ENCODE measurements at places on chromosomes 13 and 19.

GRCh38 chr19:54041969-54042606 lies 21.6 kb downstream of the VSTM1 start:
- DNase-seq, result no peak

DNA sequence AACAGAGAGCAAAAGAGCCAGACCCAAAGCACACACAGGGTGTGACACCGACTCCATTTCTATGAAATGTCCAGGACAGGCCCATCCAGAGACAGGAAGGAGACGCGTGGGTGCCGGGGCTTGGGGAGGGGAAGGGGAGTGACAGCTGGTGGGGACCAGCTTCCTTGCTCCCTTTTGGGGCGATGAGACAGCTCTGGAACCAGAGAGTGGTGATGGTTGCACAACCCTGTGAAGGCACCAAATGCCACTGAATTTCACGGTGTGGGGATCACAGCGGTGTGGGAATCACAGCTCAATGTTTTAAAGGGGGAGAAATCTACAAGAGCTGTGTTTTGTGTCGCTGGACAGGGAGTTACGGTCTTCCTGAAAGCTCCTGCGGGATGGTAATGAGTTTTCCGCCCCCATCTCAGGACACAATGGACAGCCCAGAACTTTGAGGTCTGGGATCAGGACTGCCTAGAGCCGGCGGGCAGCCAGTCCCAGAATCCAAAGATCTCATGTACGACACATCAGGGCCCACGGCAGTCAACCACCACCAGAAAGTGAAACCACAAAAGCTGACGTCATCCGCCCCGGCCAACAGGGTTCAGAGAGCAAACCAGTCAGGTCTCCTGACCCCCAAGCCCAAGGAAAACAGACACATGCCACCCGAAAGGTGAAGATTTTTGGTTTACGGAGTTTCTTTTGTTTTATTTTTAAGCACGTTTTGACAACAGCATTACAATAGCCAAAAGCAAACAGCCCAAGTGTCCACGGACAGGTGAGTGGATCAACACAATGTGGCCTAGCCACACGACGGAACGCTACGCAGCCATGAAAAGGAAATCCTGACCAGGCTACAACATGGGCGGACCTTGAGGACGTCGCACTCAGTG lies 7.3 kb downstream of the SGTA start:
- peak; percentile 67 for DNase-seq

- peak; percentile 15 for DNase-seq
Measured at GRCh38 chr19:48881741-48882657, 9.8 kb downstream of the PPP1R15A start.

DNA sequence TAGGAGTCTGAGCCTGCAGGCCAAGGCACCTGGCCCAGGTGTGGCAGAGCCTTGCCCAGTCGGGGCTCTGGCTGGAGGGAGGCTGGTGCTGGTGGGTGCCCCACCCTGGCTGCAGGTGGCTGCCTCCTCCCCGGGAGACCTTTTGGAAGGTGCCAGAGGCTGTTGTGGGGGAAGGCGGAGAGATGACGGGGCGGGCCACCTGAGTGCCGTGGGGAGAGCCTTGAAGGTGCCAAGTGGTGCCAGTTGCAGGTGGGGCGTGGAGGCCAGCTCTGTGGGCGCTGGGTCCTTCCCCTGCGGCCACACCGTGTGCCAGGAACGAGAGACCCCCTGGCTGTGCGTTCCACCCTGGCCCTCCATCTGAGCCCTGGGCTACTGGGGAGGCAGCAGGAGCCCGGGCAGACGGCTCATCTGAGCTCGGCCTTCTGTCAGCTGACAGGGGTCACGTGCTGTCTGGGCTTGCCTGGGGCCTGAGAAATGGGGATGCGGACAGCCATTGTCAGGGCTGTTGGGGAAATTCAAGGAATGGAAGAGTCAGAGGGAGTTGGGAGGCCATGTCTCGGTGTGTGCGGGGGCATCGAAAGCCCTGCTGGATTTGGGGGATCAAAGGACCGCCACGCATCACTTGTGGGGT lies 20.9 kb downstream of the CEBPA start:
- DNase-seq, result no peak

GRCh38 chr13:88124142-88124541 lies 453.0 kb downstream of the SLITRK5 start:
- no peak for DNase-seq

DNA sequence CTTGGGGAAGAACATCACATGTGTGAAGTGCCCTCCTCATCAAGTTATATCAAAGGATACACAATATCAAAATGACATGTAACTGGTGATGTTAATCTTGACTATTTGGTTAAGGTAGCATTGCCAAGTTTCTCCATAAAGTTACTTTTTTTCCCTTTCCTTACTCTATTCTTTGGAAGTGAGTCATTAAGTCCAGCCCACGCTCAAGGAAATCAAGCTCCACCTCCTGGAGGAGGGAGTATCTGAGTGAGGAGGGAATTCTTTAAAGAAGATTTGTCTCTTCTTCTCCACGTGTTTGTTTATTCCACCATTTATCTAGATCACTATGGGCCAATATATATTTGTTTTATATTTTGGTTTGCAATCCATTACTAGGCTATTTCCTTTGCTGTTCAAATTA lies 33.6 kb upstream of the FNDC3A start:
- DNase-seq, result no peak

- no peak for DNase-seq
Measured at GRCh38 chr13:41622432-41623429, 165.4 kb downstream of the RGCC start.

GRCh38 chr19:33767898-33768413 lies 28.7 kb upstream of the KCTD15 start:
- peak; percentile 16 for DNase-seq

- no peak for DNase-seq
Measured at GRCh38 chr13:41259875-41260501, 3.4 kb downstream of the MTRF1 start.

DNA sequence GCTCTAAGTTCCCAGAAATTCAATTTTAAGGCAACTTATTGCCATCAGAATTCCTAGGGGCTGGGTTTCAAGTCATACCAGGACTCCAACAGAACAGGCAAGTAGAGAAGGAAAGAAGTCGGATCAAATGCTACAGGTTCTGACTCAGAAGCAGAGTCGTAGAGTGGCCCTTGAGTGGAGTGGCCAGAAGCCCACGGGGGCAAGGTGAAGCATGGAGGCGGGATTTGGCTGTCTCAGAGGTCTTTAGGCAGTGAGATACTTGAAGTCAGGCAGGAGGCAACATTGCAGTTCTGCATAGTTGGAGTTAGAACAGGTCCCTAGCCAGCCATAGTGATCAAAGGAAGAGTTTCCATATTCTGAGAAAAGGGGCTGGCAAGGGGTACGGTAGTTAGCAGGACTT lies 111.6 kb downstream of the NHLRC3 start:
- DNase-seq, result no peak

DNA sequence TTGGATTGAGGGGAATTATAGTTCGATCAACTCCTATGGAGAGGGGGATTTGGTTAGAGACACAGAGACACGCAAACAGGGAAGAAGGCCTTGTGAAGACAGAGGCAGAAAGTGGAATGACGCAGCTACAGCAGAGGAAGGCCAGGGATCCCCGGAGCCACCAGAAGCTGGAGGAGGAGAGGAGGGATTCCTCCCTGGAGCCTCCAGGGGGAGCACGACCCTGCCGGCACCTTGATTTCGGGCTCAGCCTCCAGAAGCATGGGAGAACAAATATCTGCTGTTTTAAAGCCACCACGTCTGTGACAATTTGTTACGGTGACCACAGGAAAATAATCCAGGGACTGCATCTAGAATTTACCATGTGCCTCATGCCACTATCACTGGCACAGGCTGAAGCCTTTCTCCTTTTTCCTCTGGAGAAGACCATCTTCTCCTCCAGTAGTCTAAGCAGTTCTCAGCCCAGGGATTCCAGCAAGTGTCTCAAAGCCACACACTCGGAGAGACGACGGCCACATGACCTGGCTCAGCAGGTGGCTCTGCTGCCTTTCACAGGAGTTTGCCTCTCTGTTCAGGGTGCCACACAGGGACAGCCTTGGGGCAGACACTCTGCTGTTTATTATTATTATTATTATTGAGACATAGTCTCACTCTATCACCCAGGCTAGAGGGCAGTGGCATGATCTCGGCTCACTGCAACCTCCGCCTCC lies 39.9 kb upstream of the CCNE1 start:
- DNase-seq, result peak; percentile 18

DNA sequence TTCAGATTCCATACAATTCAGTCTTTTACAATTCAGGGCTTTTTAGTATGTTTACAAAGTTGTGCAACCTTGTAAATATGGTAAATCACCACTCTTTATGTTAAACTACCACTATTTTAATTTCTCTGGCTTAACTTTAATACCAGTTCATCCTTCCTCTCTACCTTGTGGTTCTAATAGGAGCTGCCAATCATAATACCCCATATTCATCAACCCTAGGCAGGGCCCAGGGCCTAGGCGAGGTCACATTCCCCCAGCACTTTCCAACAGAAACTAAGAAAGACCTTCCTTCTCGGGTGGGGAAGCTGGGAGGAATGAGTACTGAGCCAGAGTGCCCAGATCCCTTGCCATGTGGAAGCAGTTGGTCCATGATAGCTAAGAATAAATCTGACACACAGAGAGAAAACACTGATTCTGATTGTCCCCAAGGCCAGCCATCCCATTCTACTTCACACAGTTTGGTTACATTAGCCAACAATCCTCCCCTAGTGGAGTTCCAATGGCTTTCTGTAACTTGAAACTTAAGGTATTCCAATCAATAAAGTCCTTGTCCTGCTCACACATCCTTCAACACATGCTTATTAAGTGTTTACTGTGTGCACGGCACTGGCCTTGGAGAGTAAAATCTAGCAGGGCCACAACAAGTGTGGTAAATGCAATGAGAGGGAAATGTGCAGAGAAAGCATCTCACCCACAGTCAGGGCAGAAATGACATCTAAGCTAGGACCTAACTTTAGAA lies 76.8 kb downstream of the NUFIP1 start:
- DNase-seq, result no peak

- DNase-seq, result peak; percentile 73
Measured at GRCh38 chr19:40609561-40610395, 8.6 kb downstream of the LTBP4 start.

DNA sequence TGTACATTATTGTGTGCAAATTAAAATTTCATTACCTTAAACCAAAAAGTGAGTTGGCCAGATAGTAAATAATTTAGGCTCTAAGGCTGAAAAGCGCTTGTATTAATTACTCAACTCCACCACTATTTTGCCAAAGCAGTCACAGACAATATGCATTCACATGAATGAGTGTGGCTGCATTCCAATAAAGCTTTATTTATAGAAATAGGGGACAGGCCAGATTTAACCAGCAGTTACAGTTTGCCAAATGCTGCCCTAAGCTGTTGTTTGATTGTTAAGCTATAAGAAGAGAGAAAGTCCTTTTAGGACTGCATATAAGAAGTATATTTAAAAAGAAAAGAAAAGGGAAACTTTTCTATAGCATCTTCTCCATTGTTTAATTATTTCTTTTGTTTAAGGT lies 342.6 kb downstream of the ITGBL1 start:
- no peak for DNase-seq

- no peak for DNase-seq
Measured at GRCh38 chr13:80276371-80277289, 64.3 kb downstream of the SPRY2 start.

DNA sequence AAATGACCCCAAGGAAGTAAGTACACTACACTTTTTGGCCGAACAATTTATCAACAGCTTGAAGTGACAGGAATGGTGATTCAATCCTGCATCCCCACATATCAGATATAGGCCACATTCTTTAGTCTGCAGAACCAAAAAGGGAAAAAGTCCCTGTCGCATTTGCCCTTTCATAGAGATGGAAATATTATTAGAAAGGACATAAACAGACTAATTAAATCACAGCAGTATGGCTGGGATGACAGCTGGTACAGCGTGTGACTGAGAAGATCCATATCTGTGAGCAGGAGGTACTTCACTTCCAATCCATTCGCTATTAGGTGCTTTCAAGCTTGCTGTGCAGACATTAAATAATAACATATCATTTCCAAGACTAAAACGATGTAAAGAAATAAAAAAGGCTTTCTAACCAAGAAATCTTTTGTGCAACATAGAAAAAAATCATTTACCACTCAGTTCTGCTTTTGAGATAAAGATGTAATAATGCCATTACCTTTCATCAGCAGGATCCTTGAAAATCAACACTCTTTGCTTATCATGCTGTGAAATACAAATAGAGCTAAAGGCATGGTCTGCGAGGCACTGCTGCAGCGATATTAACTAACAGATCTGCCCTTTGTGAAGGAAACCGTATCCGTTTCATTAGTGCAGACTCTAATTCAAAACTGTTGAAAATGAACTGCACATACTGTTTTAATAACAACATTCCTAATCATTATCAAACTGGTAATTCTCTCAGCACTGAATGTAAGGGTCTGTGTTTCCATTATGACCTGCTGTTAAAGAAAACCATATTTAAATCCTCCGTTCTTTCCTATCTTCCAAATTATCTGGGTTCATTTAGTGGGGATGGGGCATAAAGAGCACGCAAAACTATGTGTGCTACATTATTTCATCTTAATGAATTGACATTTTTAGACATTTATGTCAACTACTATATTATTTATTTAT lies 245.6 kb downstream of the DACH1 start:
- no peak for DNase-seq

GRCh38 chr13:49213997-49214916 lies 5.9 kb upstream of the MLNR start:
- DNase-seq, result no peak

- no peak for DNase-seq
Measured at GRCh38 chr13:19888799-19889198, 25.4 kb upstream of the ZMYM5 start.

DNA sequence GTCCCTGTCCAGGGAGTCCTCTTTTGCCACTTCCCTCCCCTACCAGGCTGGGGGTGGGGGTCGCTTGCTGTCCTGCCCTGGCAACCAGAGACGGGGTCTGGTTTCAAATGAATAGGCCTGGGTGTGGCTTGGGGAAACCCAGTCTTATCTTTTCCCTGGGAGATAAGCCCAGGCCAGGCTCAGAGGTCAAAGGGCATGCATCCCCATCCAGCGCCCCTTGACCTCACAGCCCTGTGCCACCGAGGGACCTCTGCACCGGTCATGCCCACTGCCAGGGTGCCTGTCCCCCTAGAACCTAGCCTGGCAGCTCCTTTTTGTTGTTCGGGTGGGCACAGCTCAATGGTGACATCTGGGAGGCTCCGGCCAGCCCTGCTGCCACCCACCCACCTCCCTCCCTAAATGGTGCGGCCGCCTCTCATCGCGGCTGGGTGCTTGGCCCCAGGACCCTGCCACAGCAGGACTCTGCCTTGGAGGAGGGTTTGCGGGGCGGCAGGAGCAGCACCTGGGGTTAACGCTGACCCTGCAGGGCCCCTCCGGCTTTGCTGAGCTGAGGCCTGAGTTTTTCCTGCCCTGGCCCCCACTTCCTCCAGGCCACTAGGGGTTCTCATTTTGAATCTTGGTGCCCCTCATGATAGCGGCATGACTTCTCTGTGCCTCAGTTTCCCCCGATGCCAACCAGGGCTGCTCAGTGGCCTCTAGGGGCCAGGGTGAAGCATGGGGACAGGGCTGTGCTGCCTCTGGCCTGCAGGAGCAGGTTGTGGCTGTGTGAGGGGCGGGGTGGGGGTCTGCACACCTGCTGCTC lies 2.9 kb upstream of the CERS1 start:
- no peak for DNase-seq

GRCh38 chr13:28376604-28377003 lies 118.3 kb downstream of the FLT1 start:
- no peak for DNase-seq

Data from HL-60 (cell line).